GM19239 (cell line): ENCODE measurements at places on chromosomes 3 and 15.

DNA sequence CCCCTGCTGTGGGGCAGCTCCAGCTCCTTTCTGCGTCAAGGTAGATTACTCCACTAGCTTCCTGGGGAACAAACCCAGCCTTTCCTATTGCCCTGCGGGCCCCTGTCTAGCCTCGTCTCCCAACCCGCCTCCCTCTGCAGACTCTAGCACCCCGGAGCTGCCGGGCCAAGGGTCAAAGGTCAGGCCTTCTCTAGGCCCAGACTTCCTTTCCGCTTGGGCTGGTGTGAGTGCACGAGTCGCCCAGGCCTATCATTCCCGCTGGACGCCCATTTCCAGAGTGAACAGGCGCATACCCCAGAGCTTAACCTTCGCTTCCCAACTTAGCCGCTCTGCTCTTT, 11.6 kb upstream of the ONECUT1 start:
- no peak for DNase-seq

- DNase-seq: no peak
These were observed 130.7 kb downstream of the EBLN2 start for GRCh38 chr3:73192036-73192738.

DNA sequence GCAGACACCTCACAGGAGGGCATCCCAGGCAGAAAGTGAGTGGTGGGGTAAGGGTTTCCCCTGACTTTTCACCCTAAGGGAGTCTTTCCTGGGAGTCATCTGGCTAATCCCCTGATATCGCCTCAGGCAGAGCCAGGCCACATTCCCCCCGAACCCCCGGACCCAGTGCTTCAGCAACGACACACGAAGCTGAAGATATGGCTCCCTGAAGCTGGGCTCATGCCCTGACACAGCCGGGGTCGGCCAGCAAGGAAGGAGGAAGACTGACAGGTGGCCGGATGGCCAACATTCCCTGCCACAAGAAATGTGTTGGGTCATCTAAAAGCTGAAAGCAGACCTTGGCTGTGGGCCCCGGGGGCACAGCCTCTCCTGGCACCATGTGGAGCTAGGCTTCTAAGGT, 14.4 kb downstream of the CHST13 start:
- DNase-seq: no peak

- DNase-seq: no peak
These were observed 19.1 kb downstream of the DNAJB8 start for GRCh38 chr3:128447561-128448013.

- DNase-seq: no peak
These were observed 1.2 kb downstream of the DAPK2 start for GRCh38 chr15:64045101-64045435.

- no peak for DNase-seq
These were observed 30.6 kb upstream of the LPP start for GRCh38 chr3:188123170-188123905.

DNA sequence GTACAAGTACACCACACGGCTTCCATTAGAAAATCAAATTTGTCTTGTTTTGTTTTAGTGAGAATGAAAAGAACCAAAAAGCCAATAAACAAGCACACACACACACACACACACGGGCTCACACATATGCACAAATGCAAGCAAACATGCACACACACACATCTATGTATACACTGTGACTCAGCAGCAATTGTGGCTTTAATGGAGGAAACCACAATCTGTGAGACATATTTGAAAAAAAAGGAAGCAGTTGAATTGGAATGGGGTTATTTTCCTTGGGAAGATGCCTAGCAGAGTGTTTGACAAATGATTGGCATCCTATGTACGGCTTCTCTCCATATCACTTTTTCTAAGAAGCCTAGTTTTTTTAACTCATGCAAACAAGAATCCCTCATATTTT, 201.1 kb upstream of the ARRDC4 start:
- no peak for DNase-seq

- no peak for DNase-seq
These were observed 1368.9 kb downstream of the OTOL1 start for GRCh38 chr3:162865466-162865865.

GRCh38 chr3:155024006-155024638, 56.0 kb upstream of the MME start:
- DNase-seq: no peak

GRCh38 chr3:127475391-127475790, 115.1 kb downstream of the TPRA1 start:
- no peak for DNase-seq

- DNase-seq: no peak
These were observed 12.0 kb downstream of the SOX2 start for GRCh38 chr3:181723625-181724191.

DNA sequence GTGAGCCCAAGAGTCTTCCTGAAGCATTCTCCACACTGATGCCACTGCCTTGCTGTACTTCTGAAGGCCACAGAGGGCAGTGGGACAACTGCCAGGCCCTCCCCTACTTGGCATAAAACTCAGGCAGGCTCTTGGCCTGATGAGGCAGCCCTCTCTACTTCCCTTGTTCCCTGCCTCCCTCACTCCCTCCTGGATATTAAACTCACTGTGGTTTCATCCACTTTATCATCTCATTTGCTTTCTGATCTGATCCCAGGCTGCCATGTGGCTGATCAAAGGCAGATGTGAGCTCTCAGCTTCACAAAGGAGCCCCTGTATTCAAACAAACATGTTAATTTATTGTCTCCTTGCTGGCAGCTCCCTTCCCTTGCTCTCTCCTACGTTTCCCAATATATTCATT, 533.5 kb downstream of the IGSF11 start:
- no peak for DNase-seq

- DNase-seq: peak; percentile 35
These were observed 98.0 kb upstream of the RORA start for GRCh38 chr15:61327019-61327631.

DNA sequence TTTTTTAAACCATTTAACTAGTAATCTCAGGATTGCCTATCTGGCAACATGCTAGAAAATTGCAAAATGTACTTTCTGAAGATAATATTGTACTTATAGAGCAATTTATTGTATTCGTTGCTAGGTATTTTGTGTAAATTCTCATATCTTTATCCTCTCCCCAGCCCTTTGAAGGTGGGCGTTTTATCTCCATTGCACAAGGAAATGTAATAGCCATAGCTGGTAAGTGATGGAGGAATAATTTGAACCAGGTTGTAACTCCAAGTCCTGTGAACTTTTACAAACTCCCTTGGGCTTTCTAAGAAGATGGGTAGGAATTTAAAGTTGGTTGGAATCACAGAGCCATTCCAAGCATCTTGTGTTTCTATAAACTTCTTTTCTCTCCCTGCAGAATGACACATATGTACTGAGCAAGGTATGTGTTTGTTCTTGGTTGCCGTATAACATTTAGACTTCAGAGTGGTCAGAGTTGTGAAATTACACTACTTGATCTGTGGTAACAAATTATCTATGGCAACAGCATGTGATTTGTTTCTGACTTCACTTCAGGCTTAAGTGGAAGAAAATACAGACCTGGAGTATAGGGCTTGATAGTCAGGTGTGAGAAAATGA, 170.9 kb downstream of the AKAP13 start:
- no peak for DNase-seq

DNA sequence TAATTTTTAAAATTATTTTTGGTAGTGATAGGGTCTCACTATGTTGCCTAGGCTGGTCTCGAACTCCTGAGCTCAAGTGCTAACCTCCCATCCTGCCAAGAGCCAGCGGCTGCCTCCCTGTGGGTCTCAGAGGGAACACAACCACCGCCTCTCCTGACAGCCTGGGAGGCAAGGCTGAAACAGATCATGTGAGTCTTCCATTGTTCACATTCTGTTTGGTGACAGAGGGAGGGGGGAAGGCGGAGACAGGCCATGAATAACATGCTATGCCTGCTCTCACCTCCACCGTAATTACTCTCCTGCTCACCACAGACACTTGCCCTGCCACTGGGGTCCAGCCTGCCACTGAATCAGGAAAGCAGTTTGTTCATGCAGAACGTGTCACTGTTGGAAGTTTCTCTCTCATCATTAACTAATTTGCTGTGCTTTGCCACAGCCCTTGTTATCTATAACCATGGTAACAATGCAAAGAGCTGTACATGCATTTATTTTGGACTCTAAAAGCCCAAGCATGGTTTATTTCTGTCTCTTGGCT, 78.4 kb upstream of the RASGRF1 start:
- no peak for DNase-seq

DNA sequence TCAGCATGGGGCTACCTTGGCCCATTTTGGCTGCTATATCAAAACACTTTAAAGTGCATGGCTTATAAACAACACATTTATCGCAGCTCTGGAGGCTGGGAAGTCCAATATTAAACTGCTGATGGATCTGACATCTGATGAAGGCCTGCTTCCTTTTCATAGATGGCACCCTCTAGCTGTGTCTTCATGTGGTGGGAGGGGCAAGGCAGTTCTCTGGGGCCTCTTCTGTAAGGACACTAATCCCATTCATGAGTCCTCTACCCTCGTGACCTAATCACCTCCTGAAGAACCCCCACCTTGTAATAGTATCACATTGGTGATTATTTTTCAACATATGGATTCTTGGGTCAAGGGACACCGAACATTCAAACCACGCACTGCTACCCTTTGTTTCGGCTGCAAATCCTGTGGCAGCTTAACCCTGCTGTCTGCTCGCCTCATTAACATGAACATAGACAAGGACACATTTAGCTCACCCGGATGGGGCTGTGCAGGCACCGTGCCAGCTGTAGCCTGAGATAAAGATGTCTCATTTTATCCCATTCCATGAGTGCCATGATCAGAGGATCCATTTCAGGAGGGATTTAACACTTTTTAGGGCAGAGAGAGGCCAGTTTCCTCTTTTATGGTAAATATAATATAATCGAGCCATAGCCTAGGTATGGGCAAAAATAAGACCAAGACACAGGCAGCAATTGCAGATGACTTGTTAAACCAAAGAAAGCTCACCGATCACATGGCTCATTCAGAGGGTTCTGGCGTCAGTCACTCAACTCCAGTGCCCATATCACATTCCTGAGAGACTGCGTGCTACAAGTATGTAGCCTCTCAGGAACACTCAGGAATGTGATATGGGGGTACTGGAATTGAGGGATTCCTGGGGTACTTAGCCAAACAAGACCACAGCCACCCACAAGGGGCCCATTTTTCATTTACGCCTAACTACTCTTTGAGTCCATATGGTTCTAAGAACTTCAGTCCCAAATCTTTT, 251.1 kb upstream of the ST8SIA2 start:
- DNase-seq: no peak

DNA sequence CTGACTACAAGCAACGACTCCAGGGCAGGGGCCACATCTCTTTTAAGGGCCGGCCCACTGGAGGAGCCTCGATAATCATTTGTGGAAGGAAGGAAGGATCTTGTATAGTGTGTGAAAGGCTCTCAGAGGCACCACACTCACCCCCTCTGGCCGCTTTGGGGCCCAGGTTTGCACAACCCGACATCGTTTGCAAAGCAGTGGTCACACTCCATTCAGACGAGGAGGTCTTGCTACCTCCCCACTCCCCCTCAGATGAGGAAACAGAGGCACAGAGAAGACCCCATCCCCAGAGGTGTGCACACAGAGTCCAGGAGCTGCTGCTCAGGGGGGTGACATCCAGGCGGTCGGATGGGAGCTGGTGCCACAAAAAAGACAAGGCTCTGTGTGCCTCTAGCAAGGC, 29.6 kb downstream of the IQSEC1 start:
- DNase-seq: no peak

GRCh38 chr15:29997499-29997898, 85.3 kb upstream of the GOLGA8J start:
- no peak for DNase-seq

- no peak for DNase-seq
These were observed 27.9 kb upstream of the SCN10A start for GRCh38 chr3:38843898-38844297.

DNA sequence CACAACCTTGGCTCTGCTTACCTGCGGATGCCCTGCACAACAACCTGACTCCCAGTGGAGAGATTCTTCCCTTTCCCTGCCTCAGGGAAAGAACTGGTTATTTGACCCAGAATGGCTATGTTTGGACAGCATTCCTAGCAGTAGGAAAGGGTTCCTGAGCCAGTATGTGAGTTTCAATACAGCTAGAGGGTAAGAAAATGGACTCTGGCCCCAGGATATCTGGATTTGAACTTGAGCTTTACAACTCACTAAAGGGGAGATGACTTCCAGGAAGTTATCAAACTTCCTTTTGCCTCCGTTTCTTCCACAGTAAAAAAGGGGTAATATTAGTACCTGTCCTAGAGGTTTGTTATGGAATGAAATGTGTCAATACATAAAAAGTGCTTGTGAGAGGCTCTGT, 28.1 kb upstream of the PLSCR4 start:
- no peak for DNase-seq

DNA sequence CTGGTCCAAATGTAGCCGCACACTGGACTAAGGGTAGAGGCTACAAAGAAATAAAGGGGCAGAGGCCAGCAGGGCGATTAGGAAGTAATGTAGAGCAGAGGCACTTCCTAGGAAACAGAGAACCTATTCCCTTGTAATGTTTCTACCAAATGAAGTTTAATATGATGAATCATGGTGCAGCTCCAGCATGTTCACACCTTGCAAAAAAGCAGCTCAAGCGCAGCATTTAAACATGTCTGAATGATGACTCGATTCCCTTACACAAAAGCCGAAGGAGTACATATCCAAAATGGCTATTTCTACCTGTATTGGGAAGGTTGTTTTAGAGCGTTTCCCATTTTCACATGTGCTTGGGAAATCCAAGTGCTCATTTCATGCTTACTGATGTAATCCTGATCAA, 204.8 kb downstream of the MECOM start:
- DNase-seq: no peak

DNA sequence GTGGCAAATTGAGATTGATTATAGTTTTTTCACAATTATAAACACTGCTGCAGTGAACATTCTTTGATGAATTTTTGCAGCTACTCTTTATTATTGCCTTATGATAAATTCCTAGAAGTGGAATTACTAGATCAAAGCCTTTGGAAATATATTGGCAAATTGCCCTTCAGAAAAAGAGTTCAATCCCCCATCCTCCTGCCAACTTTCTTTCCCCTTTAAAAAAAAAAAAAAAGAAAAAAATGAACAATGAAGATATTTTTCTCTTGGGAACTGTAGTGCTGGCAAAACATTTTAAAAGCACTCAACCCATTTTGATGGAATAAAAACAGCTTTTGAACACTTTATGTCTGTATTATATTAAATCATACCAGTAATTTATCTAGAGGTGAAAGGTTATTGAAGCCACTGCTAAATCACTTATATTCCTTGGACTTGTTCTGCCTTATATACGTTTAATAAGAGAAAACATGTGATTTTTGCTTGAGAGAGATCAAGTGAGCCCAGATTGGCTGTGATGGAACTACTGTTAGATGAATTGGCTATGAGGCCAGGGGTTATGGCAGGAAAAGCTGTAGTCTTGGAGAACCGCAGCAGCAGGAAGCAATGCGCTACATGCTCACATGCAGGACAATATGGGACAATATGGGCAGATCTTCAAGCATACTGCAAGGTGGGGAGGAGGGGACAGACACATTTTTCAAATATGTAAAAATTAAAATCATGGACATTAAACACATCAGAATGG, 212.8 kb upstream of the C2CD4B start:
- no peak for DNase-seq

GRCh38 chr3:139230391-139230790, 113.4 kb upstream of the MRPS22 start:
- DNase-seq: no peak
